ENCODE measurements at places on chromosomes 3 and 15.

DNA sequence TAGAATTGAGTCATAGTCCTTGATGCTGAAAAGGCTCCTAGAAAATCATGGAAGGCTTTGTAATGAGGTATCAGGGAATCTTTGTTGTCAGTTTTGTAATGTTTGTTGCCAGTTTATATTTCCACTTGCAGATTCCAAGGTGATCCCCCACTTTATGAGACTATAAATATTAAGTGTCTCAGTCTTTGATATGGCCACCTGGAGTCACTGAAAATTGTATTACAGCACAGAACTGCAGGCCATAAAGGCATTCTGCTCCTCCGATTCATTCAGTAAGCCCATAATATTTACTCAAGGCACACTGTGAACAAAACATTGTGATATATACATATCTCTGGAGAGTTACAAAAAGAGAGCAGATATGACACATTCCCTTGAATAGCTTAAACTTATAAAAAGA lies 457.8 kb upstream of the ZNF385D start:
- no peak for ATAC-seq

GRCh38 chr3:9809615-9810432 lies at the start of gene TTLL3:
Gene TTLL3, plus strand, starts transcription at chr3:9810262. Its CDS starts 400 bp downstream, at chr3:9810662.
- peak; percentile 54 for ATAC-seq

DNA sequence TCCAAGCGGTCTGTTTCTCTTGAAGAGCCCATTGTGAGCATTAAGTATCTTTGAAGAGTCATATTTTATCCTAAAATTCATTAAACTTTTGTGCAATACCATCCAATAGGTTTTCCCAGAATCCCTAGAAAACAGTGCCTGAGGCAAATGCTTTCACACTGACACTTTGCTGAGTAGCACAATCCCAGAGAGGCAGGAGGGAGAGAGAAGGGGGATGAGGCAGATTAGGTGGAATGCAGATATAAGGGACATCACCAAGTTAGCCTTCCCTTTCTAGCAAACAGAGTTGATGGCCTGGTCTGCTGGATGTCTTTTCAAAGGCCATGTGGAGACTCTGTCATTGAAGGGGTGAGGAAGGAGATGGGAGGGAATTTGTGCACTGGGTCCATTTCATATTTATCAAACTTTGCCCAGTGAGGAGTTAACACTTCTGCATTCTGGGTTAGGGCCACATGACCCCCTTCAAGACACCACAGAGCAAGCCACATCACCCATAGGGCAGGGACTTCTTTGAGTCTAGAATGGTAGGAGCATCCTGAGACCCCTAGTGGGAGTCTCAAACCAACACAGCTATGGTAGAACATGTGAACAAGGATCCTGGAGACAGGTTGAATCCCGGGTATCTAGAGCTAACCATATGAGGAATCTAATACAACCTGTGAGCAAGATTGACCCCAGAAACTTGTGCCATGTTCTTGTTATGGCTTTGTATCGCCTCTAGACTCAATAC lies 32.0 kb upstream of the SEMA6D start:
- ATAC-seq = no peak

DNA sequence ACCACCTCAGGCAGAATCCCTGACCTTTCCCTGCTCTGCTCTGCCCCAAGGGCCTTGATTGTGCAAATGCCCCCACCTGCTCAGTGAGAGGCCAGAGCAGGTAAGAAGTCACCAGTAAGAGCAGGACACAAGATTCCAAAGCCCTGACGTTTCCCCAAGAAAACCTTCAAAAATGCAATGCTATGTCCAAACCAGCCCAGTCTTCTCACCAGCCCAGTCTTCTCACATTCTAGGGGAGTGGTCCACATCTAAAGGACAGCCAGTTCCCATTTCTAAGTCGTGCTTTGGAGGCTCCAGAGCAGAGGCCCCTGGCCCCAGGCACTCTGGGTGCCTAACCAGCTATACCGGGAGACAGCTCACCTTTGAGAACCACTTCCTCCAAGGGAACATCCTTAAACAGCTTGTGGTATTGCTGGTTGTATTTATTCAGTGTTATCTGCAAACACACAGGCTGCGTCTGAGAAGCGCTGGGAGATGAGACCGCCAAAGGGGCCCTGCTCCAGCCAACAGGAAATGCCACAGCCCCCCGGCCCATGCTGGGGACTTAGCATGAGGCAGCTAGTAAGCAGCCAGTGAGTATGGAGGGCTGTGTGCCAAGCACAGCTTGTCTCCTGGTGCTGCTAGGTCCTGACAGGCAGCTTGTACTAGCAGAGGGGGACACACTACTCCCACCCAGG lies 29.3 kb downstream of the GRAMD2A start:
- ATAC-seq = no peak

DNA sequence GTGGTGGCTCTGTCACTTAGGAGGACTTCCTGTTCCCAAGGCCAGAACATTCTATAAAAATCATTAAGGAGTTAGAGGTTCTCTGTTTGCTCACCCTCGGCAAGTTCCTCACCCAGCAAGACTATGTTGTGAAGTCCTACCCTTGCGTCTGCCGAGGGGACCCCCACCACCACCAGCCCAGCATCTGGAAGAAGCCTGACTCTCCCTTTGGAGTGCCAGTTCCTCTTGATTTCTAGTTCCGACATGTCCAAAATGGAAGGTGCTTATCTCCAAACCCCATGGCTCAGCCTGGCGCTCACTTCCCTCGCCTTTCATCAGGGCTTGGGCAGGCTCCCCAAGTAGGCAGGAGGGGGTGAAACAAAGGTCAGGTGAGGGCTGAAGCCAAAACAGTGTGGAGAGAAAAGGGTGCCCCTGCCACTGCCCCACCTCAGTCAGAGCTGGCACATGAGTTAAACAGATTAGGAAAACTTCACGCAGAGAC lies 41.0 kb downstream of the BHLHE40 start:
- ATAC-seq = no peak

- ATAC-seq = no peak
Measured at GRCh38 chr3:151058740-151059139, 26.7 kb upstream of the MED12L start.

DNA sequence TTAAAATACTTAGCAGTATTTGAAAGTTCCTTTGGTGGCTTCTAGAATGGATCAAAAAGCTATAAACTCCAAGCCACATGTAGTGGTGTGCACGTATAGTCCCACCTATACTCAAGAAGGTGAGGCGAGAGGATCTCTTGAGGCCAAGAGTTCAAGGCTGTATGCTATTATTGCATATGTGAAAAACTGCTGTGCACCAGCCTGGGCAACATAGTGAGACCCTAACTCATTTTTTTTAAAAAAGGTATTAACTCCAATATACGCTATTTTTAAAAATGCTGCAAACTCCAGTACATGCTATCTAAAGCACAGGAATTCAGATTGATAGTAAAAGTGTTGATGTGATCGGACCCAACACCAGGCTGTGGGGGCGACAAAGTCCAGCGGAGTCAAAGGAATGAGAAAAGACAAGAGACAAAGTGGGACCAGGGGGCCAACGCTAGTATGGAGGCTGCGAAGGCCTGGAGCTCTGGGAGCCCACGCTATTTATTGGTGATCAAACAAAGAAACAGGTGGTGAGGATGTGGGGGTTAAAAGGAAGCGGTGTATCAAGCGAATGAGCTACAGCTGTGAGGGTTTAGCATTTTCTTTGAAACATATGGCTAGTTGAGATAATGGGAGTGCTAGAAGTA lies 66.6 kb downstream of the ARIH1 start:
- no peak for ATAC-seq

GRCh38 chr15:96629511-96629910 lies 299.0 kb downstream of the NR2F2 start:
- no peak for ATAC-seq

GRCh38 chr15:93789441-93789840 lies 441.9 kb upstream of the MCTP2 start:
- ATAC-seq = no peak

GRCh38 chr3:18989237-18989795 lies 159.0 kb upstream of the KCNH8 start:
- ATAC-seq = no peak

GRCh38 chr15:98951493-98952320 lies 55.9 kb downstream of the PGPEP1L start:
- no peak for ATAC-seq

DNA sequence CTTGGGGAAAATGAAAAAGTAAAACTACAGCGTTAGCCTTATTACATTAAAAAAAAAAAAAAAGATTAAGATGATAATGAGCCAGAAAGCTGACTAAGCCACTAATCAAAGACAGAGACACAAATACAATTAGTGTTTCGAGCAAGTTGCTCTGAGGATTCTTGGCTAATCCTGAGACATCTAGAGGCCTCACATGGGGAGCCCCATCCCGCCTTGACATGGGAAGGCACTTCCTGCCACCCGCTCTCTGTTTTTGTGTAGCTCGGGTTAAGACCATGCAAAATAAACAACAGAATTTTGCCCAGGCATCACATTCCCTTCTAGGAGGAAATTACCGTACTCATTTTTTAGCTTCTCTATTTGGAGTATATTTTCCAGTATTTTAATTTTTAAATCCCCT lies 15.3 kb downstream of the HESX1 start:
- ATAC-seq = no peak

- no peak for ATAC-seq
Measured at GRCh38 chr3:112413722-112414121, 80.8 kb downstream of the CD200 start.

GRCh38 chr3:32045091-32045915 lies 61.1 kb upstream of the GPD1L start:
- no peak for ATAC-seq

GRCh38 chr3:85780806-85781205 lies 822.0 kb downstream of the CADM2 start:
- ATAC-seq = no peak

DNA sequence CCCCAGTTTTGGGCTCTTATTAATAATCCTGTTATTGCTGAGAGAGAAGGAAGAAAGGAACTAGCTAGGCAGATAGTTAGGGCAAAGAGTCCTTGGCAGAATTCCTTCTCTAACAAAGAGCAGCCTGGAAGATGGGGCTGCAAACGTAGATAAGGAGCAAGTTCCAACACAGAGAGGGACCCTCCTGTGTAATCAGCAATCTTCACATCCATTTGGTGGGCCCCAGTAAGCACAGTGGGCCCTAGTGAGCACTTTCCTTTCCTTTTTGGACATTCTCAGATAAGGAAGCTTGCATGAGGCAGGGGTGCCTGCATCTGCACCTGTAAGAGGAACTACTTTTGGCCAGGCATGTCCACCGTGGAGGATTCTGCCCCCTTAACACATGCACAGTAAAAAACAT lies 119.6 kb upstream of the SGO1 start:
- no peak for ATAC-seq

DNA sequence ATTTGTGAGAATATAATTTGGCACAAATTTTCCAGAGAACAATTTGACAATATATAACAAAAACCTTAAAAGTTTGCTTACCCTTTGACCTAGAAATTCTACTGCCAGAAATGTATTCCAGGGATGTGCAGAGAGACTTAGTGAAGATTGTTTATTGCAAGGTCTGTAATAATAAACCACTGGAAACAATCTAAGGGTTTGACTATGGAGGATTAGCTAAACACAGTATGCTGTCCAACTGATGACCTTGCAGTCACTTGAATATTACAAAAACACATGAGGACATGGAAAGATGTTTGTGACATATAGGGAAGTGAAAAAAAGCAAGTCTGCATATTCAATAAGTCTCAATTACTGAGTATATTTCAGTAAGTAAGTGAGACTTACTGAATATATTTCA lies 48.1 kb upstream of the CDV3 start:
- no peak for ATAC-seq

- ATAC-seq = no peak
Measured at GRCh38 chr15:42129364-42129763, 27.1 kb downstream of the PLA2G4F start.

GRCh38 chr15:38975282-38975990 lies 410.8 kb upstream of the RASGRP1 start:
- no peak for ATAC-seq
